Cortex of kidney (tissue), 1 donor: ENCODE measurements at places on chromosomes 16 and 17.

- DNase-seq: no peak
Observed at GRCh38 chr17:9006175-9006767, 15.0 kb upstream of the NTN1 start.

GRCh38 chr17:66508896-66509844, 206.8 kb downstream of the PRKCA start:
- DNase-seq: no peak

- no peak for DNase-seq
Observed at GRCh38 chr17:29240968-29241963, 5.4 kb upstream of the CRYBA1 start.

- DNase-seq: no peak
Observed at GRCh38 chr17:13244513-13244912, 226.7 kb upstream of the ELAC2 start.

DNA sequence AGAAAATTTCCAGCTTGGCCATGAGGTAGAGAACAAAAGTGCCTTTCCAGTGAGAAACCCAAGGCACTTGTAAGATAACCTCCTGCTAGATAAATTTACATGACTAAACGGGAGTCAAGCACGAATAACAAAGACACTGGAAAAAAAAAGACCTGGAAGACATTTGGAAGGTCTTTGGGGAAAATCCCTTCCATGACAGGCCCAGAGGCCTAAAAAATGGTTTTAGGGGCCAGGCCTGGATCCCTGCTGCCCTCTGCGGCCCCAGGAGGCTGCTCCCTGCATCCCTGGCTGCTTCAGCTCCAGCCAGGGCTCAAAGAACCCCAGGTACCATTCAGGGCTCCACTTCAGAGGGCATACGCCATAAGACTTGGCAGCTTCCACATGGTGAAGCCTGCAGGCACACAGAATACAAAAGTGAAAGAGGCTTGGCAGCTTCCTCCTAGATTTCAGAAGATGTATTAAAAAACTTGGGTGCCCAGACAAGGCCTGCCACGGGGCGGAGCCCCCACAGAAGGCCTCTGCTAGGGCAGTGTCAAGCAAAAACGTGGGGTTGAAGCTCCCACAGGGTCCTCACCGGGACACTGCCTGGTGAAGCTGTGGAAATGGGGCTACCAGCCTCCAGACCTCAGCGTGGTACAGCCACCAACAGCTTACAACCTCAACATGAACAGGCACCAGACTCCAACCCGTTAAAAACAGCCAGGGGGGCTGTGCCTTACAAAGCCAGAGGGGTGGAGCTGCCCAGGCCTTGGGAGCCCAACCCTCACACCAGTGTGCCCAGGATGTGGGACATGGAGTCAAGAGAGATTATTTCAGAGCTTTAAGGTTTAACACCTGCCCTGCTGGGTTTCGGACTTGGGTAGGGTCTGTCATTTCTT, 77.1 kb downstream of the SDK2 start:
- DNase-seq: no peak

DNA sequence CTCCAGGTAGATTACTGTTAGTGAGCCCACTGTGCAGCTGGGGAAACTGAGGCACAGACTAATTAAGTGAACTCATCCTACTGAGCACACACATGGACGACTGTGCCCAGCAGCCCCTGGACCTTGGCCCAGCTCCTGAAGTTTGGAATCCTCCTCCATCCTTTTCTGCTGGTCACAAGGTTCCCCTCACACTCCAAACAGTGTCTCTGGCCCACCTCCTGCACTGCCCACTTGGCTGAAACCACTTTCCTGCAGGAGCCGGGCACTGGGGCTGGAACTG, 3.6 kb downstream of the RHBDF2 start:
- no peak for DNase-seq

DNA sequence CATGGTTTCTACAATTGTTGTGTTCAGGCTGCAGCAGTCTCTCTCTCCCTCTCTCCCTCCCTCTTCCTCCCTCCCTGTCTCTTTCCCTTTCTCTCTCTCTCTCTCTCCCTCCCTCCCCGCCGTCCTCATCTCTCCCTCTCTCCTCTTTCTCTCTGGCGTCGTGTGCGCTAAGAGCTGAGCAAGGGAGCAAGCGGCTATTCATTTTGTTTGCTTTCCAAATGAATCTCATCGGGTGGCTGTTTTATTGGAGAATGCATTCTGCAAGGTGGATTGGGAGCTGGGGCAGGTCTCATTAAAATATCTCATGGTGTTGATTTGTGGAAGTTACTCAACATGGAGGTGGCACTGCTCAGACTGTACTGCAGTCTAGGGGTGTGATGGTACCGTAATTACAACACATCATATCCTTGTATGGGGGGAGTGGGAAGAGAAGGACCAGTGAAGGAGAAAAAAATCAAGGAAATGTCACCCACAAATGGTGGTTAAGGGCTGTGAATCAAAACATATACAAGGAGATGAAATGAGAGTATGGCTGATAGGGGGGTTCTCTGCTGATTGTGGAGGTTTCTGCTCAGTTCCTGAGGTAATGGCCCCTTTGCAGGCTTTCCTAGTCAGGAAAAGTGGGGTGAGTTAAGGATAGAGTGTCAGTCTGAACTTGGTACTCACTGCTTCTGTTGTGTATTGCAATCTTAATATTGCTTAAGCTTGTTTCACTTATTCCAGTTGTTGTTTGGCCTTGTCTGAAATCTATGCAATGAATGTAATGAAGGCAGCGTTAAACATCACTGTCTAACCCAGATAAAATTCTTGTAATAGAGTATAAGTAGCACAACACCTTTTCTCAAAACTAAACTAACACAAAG, 2.7 kb downstream of the MSL1 start:
- no peak for DNase-seq
